ENCODE measurements at places on chromosomes 11 and 22. TPM values are rescaled to one million over a fixed set of nuclear protein-coding genes. Genes with fewer than 3 reads are reported as not detected.

The FAM89B gene
- 26.8 TPM for total RNA-seq

The OR51B5 gene
- total RNA-seq, result not detected

The OPCML gene
- 1.6 TPM for total RNA-seq

The RBM7 gene
- 43.8 TPM for total RNA-seq

The AIP gene
- 58.9 TPM for total RNA-seq

The KRTAP5-11 gene
- not detected for total RNA-seq

The KCNQ1 gene
- total RNA-seq, result not detected

The TREH gene
- total RNA-seq, result not detected

The CD6 gene
- total RNA-seq, result not detected

The OR2D2 gene
- 0.61 TPM for total RNA-seq

The KRTAP5-2 gene
- not detected for total RNA-seq

The OR8A1 gene
- under 0.01 TPM for total RNA-seq

The SAA4 gene
- total RNA-seq, result not detected

The SLC25A45 gene
- 5.3 TPM for total RNA-seq

The SEC14L6 gene
- not detected for total RNA-seq

The C1QTNF4 gene
- 0.49 TPM for total RNA-seq

The CELSR1 gene
- total RNA-seq, result 3.1 TPM

The MOGAT2 gene
- total RNA-seq, result not detected

The RFPL2 gene
- not detected for total RNA-seq

The BACE1 gene
- 39.3 TPM for total RNA-seq

The SLC43A3 gene
- total RNA-seq, result 54.8 TPM

The KCNQ1OT1 gene
- total RNA-seq, result 8.1 TPM

The OR2AT4 gene
- not detected for total RNA-seq

The C1QTNF5 gene
- total RNA-seq, result 28.6 TPM

The OR51D1 gene
- not detected for total RNA-seq

The OR5A1 gene
- not detected for total RNA-seq

The GGT1 gene
- total RNA-seq, result 1.1 TPM

The NXPE4 gene
- total RNA-seq, result not detected

The LMO1 gene
- total RNA-seq, result not detected

The EP300 gene
- total RNA-seq, result 71.0 TPM

The IL18 gene
- total RNA-seq, result not detected

The TMEM191B gene
- total RNA-seq, result not detected

Data from hair follicle dermal papilla cell (primary cell).